Activated naive CD4-positive, alpha-beta T cell treated with Interleukin-2 at 50 U/mL for 16 hours (primary cell): ENCODE measurements at places on chromosomes 12 and 14.

DNA sequence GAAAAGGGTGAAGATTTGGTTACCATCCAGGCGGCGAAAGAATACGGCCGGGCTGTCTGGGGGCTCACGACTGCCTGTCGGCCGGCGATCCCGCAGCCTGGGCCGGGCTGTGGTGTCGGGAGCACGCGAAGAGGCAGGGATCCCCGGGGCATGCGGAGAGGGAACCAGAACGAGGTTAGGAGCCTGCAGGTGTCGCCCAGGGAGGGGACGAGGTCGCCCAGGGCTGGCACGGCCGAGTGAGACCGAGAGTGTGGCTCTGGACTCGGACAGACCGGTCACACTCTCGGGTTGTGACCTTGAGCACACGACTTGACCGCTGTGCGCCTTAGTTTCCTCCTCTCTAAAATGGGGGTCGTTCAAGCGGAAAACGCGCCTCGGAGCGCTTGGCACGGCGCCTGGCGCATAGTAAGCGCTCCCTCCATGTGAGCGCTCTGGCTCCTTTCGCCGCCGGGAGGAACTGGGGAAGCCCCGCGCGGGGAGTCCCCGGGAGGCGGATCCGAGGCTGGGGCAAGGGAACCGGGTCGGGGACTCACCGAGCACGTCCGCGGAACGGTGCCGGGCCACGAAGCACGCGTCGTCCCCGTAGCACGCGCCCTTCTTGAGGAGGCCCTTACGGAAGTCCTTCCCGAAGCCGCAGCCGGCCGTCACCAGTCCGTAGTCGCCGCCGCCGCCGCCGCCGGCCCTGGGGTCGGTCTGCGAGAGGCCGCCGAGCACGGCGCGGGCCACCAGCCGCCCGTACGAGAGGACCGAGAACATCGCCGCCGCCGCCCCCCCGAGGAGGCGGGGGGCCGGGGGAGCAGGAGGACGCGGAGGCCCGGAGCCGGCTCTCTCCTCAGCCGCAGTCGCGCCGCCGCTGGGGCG lies 612 bp downstream of the PPTC7 start:
- peak; percentile 83 for DNase-seq

DNA sequence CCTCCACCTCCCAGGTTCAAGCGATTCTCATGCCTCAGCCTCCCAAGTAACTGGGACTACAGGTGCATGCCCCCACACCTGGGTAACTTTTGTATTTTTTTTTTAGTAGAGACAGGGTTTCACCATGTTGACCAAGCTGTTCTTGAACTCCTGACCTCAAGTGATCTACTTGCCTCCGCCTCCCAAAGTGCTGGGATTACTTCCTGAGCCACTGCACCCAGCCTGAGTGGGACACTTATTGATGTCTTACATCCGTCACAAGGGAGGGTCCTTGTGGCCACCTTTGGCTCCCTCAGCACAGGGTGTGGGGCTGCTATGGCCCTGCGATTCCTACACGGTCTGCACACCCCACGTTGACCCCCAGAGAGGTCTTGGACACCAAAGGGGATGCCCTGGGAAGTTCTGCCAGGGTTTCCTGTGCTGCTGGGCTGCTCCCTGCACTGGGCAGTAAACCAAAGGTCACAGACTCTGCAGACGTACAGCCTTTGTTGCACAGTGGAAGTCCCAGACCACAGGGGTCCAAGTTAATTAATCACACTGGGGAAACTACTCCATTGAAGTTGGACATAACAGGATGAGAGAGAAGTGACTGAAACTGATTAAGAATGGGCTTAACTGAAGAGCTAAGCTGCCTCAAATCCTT lies 95.7 kb downstream of the SAMD4A start:
- DNase-seq, result no peak

GRCh38 chr12:65685514-65685913 lies 138.8 kb upstream of the HMGA2 start:
- DNase-seq, result no peak

DNA sequence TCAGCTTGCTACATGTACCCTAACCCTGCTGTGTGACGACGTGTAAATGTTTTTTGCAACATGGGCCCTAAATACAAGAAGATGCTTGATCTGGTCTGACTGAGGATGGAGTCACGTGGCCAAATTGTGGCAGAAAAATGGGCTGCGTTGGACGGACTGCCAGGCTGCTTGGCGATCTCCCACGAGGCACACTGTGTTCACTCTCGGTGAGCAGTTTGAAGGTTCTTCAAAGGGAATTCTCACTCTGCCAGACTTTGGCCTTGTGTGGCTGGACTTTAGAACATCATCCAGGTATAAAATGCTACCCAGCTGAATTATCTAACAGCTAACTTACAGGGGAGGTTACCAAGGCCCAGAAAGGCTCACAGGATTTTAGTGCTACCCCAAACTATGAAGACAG lies 85.1 kb downstream of the KDM2B start:
- DNase-seq, result no peak

DNA sequence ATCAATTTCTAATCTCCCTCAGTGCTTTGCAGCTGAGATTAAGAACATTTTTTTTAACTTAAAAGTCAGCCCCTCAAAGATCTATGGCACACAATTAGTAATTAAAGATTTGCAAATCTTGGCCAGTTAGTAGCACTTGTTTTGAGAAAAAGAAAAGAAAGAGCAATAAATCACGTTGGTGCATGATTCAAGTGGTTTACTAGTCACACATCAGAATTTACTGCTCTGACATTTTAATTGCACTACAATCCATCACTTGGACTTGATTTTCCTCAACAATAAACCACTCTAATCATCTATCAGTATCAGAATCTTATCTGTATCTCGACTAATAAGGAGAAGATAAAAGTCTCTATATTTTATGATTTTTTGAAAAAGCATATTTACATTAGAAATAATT lies 154.3 kb downstream of the HELB start:
- no peak for DNase-seq

GRCh38 chr14:104603711-104604401 lies 716 bp downstream of the TMEM179 start:
- DNase-seq, result no peak

- DNase-seq, result no peak
Measured at GRCh38 chr12:118455327-118455726, 79.0 kb downstream of the SUDS3 start.

DNA sequence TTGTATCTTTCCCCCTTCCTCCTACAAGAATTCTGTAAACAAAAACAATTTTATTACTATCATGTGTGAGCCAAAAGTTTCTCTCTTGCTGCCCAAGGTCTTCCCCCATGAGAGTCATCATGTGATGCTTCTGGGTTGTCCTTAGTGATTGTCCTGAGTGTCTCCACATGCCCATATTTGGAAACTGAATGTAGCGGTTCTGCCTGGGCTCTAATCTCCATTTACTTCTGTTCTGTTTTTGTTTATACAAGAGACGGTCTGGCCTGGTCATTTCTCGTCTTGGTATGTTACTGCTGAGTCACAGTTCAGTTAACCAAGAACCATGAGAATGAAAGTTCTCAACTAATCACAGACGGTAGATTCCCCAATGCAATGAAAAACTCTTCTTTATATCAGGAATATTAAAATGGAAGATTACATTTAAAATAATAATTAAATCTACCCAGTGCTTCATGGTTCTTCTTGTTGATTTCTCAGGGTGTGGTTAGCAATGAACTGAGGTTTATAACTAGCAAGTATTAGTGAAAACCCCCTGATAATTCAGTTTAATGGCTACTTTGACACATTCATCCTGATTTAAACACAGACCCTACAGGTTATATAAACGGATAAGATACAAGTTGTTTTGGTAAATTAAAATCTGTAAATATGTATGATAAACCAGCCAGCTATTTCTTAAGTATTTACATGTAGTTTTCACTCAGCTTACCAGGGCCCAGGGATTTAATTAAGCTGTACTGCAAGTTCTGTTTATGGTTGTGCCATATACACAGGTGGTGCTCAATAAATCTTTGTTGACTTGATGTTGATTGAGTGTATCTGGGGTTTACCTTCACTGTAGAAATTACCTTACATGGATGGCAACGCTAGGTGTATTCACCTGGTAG lies 81.1 kb downstream of the PELI2 start:
- no peak for DNase-seq

DNA sequence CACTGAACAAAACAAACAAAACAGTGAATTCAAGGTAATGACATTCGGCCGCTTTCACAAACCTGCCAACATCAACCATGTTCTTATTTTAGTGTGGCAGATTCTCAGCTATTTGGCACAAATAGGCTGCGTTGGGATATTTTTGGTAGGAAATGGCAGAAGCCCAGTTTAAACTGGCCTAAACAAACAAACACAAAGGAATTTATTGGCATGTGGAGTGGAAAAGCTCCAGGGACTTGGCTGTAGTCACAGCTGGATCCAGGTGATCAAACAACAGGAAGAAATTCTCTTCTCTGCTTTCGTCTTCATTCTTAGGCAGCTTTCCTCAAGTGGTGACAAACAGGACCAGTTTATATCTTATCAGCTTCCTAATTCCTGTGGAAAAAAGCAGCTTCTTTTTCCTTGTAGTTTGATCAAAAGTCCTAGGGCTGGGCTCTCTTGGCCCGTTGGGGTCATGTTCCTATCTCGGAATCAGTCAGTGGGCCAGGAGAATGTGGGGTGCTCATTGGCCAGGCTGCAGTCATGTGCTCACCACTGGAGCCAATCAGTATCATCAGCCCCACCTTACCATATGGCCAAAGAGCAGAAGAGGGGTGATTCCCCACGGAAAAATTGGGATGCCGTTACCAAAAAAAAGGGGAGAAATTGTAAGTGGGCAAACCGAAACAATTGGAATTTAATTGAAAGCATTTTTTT lies 22.6 kb downstream of the C12orf75 start:
- DNase-seq, result no peak

DNA sequence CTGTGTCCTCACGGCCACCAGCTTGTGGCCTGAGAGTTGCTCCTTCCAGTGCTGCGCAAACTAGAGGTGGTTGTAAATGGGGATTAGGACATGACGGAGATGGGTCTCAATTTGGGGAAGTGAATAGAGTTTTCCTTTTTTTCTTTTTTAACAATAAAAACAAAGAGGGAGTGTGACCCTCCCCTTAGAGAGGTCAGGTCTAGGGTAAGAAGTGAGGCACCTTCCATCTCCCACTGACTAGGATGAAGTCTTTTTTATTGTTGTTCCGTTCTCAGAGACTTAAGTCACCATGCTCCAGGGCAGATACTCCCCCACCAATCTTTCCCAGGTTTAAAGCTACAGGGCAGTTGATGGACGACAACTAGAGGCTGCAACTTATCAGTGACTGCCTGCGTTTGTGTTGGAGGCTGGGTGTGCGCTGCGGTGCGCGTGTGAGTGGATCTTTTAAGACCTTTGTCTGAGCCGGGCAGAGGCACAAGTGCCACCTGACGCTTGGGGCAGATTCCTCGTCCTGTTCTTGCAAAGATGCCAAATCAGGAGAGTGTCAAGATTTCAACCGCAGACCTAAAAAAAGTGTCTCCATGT lies 2.1 kb upstream of the GSC start:
- DNase-seq, result no peak

GRCh38 chr14:101247842-101248725 lies 313.2 kb upstream of the DIO3 start:
- no peak for DNase-seq

- no peak for DNase-seq
Measured at GRCh38 chr12:18454330-18454729, 193.0 kb downstream of the PIK3C2G start.

- DNase-seq, result no peak
Measured at GRCh38 chr14:58680698-58681097, 42.9 kb downstream of the DACT1 start.

DNA sequence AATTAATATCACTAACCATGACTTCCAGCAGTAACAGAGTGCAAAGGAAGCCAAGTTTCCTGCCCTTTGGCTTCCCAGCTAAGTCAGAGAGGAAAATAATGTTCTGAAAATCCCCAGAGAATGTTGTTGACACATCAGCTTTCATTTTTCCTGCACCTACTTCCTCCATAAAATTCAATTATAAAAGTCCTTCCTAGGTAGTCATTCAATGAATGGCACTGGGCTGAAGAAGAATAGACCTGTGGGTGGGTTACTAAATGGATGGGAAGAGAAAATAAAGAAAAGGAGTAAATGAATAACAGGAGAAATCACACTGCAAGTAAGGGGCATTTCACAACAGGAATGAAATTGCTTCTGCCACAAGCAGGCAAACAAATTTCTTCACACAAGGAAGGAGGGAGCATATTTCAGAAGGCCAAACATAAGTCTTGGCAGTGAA lies 73.2 kb upstream of the MDM1 start:
- DNase-seq, result no peak

DNA sequence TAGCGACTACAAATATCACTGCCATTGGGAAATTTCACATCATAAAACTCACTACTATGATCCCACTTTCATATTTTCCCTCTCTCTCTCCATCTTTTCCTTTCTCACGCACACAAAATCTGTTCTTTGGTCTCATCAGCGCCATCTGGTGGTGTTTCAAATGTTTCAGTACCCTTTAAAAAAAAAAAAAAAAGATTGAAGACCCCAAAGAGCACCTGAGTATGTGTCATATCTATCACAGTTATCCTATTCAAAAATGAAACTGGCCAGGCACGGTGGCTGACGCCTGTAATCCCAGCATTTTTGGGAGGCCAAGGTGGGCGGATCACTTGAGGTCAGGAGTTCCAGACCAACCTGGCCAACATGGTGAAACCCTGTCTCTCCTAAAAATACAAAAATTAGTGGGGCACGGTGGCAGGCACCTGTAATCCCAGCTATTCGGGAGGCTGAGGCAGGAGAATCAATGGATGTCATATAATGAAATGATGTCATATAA lies 72.4 kb downstream of the TTC9 start:
- peak; percentile 20 for DNase-seq

GRCh38 chr12:132827763-132828703 lies 636 bp downstream of the GOLGA3 start:
- DNase-seq, result peak; percentile 31

DNA sequence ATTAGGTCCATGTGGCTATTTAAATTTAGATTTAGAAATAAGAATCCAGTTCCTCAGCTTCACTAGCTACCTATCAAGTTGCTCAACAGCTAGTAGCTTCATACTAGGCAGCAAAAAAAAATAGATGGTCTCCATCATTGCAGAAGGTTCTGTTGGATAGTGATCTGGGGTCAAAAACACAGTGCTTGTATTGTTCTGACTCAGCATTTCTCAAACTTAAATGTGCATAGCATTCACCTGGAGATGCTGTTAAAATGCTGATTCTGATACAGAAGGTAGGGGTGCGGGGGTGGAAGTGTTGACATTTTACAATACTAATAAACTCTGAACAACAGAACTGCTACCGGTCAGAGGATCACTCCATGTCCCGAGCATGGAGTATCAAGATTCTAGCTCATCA lies 51.3 kb downstream of the PRICKLE1 start:
- no peak for DNase-seq

- no peak for DNase-seq
Measured at GRCh38 chr12:71152851-71153250, 4.9 kb downstream of the TSPAN8 start.

- no peak for DNase-seq
Measured at GRCh38 chr12:62625228-62625627, 158.6 kb downstream of the MON2 start.
